Hematopoietic multipotent progenitor cell treated with erythropoietin and hydrocortisone succinate and interleukin-3 and kit ligand, for 4 days (in vitro differentiated cells): ENCODE measurements at places on chromosomes 4 and X.

DNA sequence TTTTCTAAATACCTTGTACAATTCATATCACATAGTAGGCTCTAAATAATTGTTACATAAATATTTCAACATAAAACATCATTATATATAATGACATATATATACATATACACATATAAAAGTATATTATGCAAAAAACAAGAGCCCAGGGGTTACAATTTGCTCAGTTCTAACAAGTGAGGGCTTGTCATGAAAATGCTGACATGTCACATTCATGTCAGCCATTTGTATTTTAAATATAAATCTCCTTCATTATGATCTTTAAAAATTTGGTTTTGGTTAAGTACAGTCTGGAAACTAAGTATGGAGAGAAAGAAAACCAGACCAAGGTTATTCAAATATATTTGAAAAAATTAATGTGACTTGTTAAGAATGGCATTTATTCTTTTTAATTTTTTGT, 2745.4 kb downstream of the PCDH7 start:
- no peak for DNase-seq

GRCh38 chrX:40418813-40419195, 162.0 kb upstream of the ATP6AP2 start:
- DNase-seq = peak; percentile 34

DNA sequence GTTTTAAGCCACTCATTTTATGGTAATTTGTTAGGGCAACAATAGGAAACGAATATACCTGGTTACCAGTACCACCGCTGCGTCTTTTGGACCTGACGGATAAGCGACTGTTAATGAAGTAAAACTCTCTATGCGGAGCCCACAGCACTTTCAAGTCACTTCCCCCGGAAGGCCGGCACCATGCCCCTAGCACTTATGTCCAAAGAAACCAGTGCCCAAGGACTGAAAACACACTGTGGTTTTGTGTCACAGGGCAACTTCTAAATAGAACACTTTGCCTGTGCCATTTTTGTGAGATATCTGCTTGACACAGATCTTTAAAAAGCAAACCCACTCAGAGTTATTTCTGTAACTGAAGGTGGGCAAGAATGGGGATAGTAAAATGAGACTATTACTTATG, 22.7 kb downstream of the SH3KBP1 start:
- DNase-seq = peak; percentile 52

DNA sequence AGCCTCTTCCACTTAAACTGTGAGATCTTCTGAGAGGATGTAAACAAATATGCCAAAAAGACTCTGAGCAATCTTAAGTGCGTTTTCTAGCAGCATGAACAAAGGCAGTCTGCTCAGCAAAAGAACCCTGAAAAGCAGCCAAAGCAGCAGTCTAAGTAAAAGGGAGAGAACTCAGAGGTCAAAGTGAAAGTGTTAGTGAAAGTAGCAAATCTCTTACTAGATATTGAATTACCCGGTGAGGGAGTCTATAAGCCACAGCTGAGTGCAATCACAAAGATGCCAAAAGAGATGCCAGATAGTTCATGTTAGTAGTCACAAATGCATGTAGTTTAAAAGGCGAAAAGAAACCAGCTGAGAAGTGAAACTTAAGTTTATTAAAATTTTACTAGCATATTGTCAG, 7.9 kb upstream of the GNRHR start:
- no peak for DNase-seq

DNA sequence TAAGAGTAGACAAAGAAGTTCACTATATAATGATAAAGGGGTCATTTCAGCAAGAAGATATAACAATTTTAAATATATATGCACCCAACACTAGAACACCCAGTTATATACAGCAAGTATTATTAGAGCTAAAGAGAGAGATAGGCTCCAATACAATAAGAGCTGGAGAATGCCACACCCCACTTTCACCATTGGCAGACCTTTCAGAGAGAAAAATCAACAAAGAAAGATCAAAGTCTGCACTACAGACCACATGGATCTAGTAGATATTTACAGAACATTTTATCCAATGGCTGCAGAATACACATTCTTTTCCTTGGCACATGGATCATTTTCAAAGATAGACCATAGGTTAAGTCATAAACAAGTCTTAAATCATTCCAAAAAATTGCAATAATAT, 479.7 kb upstream of the DIAPH2 start:
- no peak for DNase-seq

DNA sequence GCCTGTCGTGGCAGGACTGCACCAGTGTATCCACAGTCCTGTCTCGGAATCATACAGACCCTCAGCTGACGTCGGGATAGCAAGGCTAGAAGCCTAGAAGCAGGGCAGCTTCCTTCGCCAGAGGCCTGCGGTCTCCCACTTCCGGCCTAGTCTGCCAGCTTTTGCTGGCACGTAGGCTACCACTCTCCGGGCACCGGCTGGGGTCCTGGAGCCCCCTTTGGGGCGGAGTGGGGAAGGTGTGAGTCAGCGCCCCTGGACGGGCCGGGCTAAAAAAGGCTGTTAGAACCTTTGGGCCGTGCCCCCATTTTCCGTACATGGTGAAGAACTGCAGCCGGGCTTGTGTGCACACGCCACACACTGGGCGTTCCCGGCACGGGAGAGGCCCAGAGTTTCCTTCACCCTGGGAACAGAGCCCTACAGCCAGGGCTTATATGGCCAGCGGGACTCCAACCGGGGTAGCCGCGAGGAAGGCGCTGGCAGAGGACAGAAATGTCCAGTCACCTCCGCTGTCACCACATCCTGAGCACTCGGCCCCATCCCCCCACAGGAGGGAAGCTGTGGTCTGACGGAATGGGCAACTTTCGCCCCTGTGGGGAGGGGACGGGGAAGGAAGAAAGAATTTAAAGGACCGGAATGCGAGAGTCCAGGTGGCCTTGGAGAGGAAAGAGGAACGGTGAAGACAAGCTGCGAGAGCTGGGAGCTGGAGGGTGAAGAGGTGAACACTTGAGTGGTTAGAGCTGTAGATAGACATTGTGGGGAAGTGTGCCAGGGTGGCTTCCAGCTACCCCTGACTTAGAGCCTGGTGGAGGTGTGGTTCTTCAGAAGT, 4.6 kb downstream of the MAGIX start:
- DNase-seq = peak; percentile 96

- DNase-seq = peak; percentile 19
These were observed 47.3 kb downstream of the DHX15 start for GRCh38 chr4:24537025-24537424.

GRCh38 chrX:153969904-153970356, 1.7 kb downstream of the HCFC1 start:
- no peak for DNase-seq

GRCh38 chr4:153573881-153574802, 108.0 kb downstream of the TMEM131L start:
- peak; percentile 87 for DNase-seq

DNA sequence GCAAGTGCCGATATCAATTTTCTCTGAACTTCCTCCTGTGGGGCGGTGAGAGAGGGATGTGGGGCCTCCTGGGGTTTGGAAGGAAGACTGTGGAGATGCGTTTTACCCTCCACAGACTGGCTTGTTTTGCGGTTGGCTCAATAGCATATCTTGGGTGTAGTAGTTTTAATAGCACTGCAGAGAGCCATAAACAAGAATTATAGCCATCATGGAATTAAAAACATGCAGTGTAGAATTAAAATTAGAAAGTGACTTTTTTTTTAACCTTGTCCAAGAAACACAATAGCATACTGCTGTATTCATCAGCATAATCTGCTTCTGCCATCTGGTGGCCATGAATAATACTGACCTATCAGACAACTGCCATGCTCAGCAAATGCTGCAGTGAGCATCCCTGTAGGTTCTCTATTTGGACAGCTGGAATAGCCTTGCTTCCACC, 47.3 kb upstream of the SCML1 start:
- DNase-seq = peak; percentile 72

- peak; percentile 4 for DNase-seq
These were observed 109.7 kb upstream of the PNPLA4 start for GRCh38 chrX:8036914-8037313.

- DNase-seq = no peak
These were observed 75.6 kb downstream of the TRIML1 start for GRCh38 chr4:188214861-188215260.

- DNase-seq = no peak
These were observed 441.7 kb upstream of the SLIT2 start for GRCh38 chr4:19809989-19810388.

DNA sequence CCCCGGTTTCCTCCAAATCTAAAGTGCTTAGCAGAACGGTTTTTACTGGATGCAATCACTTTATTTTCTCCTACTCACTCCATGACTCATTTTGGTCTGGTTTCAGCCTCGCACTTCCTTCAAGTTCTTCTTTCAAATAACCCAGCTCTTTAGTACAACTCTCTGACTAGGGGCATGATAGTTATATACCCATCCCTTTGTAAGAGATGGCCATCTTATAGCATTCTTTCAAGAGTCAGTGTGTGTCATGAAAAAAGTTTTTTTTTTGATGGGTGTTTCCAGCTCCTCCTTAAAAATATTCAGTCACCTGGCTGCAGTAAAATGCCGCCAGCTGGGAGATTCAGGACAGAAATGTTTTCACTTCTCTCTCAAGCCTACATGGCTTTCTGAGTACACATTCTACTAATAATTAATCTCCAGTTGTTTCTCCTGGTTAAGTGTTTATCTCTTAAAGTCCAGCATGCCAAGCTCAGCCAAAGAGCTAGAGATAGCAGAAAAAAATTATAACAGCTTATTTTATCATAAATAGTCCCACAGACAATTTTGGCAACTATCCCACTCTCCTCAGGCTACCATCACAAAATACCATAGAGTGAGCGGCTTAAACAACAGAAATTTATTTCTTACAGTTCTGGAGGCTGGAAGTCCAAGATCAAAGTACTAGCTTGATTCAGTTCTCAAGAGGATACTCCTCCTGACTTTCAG, 139.3 kb downstream of the GASK1B start:
- DNase-seq = peak; percentile 82
